ENCODE measurements at places on chromosomes 1 and 21.
A peak's percentile ranks its signal among the peaks of the same experiment; 100 is the strongest.

- no peak for DNase-seq
Measured at GRCh38 chr1:164477343-164477742, 81.6 kb upstream of the PBX1 start.

DNA sequence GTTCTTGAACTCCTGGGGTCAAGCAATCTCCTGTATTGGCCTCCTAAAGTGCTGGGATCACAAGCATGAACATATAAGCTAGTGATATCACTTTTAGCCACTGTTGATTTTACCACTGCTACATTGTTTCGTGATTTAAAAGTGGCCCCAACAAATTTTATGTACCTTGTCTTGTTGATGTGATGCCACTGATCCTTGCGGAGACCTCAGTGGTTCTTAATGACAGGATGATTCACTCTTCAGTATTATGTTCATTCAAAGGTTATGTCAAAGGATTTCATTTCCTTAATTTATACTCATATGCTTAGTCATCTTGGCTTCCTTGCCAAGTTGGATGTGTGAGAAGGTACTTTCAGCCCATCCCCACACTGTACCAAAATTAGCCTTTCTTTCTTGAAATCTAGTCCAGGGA is 12.1 kb downstream of the PRKACB start:
- peak; percentile 86 for DNase-seq

DNA sequence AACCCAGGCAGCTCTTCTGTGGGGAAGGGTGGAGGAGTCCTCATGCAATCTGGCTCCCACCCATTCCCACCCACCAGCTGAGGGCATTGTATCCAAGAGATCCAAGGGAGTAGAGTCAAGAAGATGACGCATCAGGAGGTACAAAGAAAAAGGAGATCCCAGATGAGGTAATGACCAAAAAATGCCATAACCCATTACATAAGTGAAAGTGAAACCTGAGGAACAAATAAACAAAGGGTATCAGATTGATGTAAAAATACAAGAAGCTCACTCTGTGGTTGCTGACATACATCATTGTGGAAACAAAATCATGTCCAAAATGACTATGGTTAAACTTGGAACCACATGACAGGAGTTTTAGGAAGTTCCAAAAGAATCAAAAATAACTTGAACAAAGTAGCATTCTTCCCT is 42.5 kb downstream of the CCN1 start:
- peak; percentile 57 for DNase-seq

GRCh38 chr1:183096894-183097293 is 73.7 kb downstream of the LAMC1 start:
- DNase-seq = peak; percentile 71

DNA sequence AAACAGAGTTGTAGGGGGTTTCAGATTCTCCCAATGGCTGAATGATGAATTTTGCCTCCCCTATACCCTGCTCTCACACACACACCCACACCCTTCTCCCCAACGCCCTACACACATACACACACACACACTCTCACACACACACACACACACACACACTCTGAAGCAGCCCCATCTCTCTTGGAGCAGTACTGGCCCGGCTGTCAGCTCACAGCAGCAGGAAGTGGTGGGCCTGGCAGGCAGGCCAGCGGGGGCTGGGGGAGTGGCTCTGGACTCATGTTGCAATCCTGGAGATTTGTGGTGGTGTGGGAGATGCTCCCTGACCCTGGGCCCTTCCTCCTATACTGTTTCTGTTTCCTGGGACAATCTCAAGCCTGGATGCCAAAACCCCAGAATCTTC is 2.2 kb downstream of the IKBKE start:
- peak; percentile 69 for DNase-seq

GRCh38 chr1:96962751-96963211 is 241.2 kb downstream of the PTBP2 start:
- DNase-seq = peak; percentile 14

- DNase-seq = no peak
Measured at GRCh38 chr1:58047265-58047858, 499.2 kb downstream of the OMA1 start.

GRCh38 chr1:160018900-160019299 is 12.9 kb downstream of the PIGM start:
- no peak for DNase-seq

- DNase-seq = no peak
Measured at GRCh38 chr1:230071316-230071715, 4.3 kb downstream of the GALNT2 start.

GRCh38 chr1:220013497-220013896 is 32.8 kb downstream of the EPRS1 start:
- DNase-seq = no peak

GRCh38 chr1:91066538-91066937 is 44.7 kb upstream of the ZNF644 start:
- DNase-seq = no peak

GRCh38 chr1:8211883-8212579 is 105.9 kb upstream of the SLC45A1 start:
- DNase-seq = peak; percentile 97

DNA sequence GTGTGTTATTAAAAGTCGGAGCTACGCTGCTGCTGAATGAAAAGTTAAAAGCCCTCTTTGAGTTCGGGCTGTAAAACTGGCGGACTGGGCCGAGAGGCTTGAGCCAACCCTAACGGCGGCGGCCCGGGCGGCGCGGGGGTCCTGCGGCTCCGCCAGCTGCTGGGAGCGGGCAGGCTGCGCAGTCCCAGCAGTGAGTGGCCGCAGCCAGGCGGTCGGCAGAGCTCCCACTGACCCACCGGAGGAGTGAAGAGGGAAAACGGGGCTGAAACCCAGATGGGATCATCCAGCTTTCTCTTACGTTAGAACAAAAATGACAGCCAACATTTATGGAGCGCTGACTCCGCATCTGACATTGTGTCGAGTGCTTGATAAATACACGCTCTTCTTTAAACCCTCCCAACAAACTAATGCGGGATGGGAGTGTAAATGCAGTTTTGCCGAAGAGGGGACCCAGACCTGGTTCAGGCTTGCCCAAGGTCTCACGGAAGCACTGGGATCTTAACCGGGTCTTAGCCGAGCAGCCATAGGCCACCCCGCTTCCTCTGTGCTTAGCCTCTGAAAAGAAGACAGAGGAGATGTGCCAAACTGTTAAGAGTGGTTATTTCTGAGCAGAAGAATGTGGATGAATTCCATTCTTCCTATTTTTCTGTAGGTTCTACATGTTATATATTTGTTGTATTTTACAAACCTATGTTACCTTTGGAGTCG is 3.5 kb downstream of the GRHL3 start:
- DNase-seq = no peak

DNA sequence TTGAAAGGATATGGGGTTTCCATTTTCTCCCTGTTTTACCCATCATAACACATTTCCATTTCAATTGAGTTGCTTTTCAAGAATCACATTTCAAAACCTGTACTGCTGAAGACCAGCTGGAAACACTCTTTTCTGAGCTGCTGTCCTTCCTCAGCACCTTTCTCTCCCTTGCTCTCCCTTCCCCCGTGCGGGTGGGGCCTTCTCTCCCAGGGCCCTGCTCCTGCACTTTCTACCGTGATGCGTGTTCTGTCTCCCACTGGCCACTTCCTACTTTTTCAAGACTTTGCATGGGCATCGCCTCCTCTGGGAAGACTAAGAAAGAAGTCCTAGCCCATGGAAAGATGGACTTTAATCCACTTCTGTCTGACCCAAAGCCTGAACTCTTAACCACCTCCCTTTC is 390.4 kb downstream of the PTPRU start:
- DNase-seq = no peak

DNA sequence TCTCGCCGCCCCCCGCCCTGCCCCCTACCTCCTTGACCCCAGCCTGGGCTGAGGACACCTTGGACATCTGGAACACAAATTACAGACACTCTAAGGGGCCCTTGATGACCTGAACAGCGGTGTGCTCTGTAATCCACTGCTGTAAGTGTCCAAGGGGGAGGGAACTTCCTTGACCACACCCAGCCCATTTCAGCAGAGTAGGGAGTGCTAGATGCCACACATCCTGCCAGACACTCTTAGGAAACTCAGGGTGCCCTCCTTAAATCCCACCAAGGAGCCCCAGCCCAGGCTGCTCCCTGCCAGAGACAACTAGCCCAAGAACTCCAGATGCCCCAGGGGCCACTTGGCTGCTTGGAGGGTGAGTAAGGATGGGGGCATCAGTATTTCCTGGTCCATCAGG is 282.2 kb downstream of the RRAGC start:
- DNase-seq = no peak

GRCh38 chr1:54239035-54239383 is 39.0 kb downstream of the MRPL37 start:
- DNase-seq = no peak

DNA sequence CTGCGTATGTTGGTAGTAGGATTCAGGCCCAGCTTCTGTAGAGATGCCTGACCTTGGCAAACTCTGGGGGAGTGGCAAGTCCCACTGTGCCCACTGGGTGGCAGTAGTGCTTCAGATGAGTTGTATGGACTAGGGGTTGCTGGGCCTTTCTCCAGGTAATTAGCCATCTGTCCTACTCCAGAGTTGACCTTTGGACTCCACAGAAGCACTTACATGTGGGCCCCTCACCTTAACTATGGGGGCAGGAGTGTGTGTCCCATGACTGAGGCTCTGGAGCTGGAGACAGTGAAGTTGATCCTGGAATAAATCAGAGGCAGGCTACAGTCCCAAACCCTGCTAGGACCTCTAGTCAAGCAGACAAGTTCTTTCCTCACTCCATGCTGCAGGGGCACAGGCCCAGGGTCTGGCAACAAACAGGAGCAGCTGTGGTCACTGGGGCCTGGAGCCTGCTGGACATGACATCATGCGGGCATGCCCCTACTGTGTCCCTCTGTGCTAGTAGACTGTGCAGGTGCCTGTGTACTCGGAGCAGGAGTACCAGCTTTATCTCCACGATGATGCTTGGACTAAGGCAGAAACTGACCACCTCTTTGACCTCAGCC is 4.6 kb downstream of the DMAP1 start:
- DNase-seq = peak; percentile 6

DNA sequence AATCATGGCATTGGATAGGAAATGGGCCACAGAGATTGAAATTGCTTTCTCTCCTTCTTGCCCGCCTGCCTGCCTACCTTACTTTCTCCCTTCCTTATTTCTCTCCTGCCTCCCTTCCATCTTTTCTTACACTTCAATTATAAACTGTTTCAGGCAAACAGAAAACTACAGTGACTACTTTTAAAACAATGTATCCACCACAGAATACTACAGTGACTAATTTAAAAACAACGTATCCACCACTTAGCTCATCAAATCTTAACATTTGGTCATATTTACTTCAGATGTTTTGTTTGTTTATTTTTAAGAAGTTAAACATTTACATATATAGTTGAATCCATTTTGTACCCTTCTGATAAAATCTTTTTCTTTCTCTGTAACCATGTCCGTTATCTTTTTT is 54.4 kb downstream of the SNRPE start:
- DNase-seq = no peak

DNA sequence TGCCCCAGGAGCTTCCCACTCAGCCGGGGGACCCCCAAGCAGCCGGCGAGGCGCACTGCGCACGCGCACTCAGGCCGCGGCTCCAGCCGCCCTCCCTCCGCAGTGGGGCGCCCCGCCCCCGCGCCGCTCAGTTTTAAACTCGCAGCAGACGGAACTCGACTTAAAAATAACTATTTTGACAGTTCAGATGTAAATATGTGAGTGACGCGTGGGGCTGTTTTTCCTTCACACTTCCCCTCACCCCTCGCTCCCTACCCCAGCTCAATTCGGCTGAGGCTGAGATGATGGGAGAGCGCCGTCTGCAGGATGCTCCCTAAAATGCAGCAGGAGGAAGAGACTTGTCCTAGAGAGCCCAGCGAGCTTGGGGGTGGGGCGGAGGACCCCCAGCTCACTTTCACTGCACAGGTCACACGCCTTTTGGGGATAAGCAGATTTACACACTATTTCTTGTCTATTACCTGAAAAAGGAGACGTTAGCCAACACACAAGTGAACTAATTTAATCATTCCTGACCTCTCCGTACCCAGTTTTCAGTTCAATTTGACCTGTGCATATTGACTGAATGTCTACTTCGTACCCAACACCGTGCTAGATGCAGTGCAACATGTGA is 8.9 kb upstream of the LEMD1 start:
- no peak for DNase-seq

GRCh38 chr1:246608616-246609376 is 42.5 kb downstream of the CNST start:
- DNase-seq = peak; percentile 82

GRCh38 chr1:220356981-220357850 is 85.0 kb upstream of the RAB3GAP2 start:
- no peak for DNase-seq

DNA sequence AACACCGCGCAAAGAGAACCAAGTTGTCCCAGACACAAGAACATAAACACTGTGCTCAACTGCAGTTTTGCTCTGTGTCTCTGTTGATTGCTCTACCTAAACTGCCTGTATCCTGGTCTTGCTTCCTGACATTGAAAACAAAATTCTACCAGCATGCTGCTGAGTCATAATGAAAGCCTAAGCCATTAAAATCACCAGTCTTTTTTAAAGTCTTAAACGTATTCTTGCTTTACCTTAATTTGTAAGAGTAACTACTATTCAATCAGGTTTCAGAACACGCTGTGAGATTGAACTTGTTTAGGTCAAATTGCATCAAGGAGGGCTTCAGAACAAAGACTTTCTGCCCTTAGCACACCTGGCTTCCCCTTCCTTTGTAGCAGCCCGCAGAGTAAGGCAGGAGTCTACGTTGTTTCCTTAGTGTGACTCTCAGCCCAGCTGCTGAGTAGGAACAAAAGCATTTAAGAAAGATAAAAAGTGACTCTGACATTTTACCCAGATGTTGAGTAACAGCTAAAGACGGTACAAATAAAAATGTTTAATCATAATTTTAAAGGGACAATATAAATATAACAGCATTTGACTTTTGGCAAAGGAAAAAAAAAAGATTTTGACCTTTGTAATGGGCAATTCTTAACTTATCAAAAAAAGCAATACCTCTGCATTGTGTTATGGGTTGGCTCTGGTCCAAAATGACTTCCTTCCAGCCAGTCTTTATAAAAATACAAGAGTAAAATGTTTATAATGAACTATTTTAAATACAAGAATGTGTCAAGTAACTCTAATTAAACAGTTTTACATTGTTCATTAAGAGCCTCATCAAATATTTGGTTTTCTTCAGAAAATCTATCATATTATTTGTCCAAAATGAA is 186.9 kb upstream of the ADGRL4 start:
- peak; percentile 29 for DNase-seq

- no peak for DNase-seq
Measured at GRCh38 chr1:50193002-50193401, 84.3 kb downstream of the ELAVL4 start.

GRCh38 chr21:19776076-19776475 is 1222.1 kb upstream of the NCAM2 start:
- DNase-seq = no peak
